ENCODE measurements at places on chromosomes 5 and 9.

GRCh38 chr5:173878224-173878967 lies 9.8 kb upstream of the CPEB4 start:
- peak; percentile 73 for DNase-seq

GRCh38 chr9:136423432-136424146 lies 13.1 kb downstream of the PMPCA start:
- no peak for DNase-seq

DNA sequence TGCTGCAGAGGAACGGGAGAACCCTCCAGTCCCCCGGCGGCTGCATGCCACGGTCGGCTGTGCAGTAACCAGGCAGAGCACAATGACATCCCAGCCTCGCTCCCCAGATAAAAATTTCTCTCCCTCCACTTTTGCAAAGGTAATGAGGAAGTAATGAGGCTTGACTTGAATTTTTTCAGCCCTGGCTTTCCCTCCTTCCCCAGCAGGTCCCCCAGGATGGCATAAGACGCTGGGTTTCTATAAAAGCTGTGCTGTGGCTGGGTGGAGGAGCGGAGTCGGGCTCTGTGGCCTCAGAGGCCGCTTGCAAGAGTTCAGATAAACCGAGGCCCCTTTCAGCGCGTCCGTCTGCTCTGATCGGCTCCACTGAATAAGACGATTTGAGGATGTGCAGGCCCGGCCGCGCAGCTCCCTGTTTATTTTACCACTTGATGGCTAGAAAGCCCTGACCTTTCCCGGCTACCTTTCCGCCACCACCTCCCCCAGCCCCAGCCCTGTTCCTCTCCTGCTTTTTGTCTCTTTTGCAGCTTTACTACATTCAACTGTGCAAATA lies 351.9 kb upstream of the IRX2 start:
- DNase-seq: no peak

- no peak for DNase-seq
These were observed 71.1 kb downstream of the ACER2 start for GRCh38 chr9:19479874-19480273.

GRCh38 chr9:135570456-135570855 lies 8.9 kb downstream of the PAEP start:
- no peak for DNase-seq

- DNase-seq: no peak
These were observed 128.7 kb downstream of the C5orf15 start for GRCh38 chr5:133839721-133840120.

- DNase-seq: peak; percentile 6
These were observed 107.4 kb downstream of the JAKMIP2 start for GRCh38 chr5:147675168-147675567.

DNA sequence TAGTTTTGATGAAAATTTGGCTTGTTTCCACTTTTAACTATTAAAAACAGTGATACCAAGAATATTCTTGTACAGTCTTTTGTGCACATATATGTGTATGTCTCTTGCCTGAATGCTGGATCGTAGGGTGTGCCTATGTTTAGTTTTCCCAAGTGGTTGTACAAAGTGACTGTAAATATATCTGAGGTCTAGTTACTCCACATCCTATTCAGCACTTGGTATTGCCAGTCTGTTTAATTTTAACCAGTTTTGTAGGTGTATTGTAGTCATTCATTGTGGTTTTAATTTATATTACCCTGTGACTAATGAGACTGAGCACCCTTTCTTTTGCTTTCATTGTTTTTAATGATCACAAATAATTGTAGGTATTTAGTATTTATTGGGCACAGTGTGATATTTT lies 17.8 kb downstream of the RCL1 start:
- DNase-seq: no peak

DNA sequence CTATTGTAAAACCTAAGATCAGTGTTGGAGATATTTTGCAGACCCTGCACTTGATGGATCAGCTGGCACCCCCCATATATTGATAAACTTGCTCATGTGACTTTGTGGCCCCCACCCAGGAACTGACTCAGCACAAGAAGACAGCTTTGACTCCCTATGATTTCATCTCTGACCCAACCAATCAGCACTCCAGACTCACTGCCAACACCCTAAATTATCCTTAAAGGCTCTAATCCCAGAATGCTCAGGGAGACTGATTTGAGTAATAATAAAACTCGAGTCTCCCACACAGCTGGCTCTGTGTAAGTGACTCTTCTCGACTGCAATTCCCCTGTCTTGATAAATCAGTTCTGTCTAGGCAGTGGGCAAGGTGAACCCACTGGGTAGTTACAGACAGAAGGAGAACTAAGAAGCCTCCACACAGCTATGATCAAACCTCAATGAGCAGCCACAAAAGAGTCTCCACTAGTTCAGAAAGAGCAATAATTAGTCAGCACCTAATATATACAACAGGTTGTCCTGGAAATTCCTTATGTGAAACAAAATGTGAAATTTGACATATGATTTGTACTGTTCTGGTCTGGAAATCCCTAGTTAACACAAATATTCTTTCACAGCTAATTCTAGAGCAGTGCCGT lies 52.2 kb downstream of the ACTL7B start:
- no peak for DNase-seq

- no peak for DNase-seq
These were observed 175.4 kb downstream of the KIAA0825 start for GRCh38 chr5:94442991-94443390.
